ENCODE measurements at places on chromosomes 6 and 20.

DNA sequence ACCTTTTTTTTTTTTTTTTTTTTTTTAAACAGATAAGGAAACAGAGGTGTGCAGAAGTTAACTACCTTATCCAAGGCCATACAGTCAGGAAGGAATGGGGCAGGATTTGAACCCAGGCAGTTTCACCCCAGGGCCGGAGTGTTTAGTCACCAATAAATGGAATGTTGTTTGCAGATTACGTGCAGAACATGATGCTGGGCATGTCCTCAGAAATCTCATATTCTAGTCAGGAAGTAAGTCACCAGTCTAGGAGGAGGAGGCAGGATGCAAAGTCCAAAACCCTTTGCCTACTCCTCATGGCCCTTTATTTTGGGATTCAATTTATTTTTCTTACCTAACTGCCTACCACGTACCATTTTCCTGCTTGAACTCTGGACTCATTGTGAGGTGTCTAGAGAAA, 57.1 kb upstream of the LRRC1 start:
- DNase-seq: no peak

DNA sequence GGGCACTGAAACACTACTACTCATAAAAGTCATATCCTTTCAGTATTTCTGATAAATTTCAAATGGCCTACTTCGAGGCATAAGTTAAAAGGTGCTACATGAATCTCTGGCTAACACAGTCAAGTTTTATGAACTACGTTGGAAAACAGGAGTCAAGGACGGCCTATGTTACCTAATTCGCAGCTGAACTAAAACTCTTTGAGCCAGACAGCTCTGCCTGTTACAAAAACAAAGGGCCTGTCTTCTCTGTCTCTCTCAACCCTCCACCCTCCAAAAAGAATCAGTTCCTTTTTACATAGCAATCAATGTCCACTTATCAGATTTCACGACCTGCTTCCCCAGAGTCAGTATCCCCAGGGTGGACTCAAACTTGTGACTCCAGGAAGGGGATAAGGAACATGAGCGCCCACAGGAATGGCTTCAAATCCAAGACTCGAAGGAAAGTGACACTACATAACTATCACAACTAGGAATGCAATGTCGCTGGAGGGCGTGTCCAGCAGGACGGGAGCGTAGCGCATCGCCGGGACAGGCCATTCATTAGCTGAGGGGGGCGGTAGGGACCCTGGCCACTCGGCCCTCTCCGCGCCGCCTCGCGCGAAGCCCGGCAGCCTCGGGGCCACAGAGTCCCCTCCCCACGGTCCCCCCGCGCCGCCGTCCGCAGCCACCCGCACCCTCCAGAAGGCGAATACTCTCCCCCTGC, 591 bp downstream of the IBTK start:
- DNase-seq: peak; percentile 62

GRCh38 chr6:24838081-24838480, 39.4 kb upstream of the ARMH2 start:
- DNase-seq: no peak

GRCh38 chr6:44668391-44668930, 281.0 kb downstream of the CDC5L start:
- DNase-seq: no peak

- DNase-seq: no peak
These were observed 28.6 kb upstream of the GPR6 start for GRCh38 chr6:109949281-109950065.

DNA sequence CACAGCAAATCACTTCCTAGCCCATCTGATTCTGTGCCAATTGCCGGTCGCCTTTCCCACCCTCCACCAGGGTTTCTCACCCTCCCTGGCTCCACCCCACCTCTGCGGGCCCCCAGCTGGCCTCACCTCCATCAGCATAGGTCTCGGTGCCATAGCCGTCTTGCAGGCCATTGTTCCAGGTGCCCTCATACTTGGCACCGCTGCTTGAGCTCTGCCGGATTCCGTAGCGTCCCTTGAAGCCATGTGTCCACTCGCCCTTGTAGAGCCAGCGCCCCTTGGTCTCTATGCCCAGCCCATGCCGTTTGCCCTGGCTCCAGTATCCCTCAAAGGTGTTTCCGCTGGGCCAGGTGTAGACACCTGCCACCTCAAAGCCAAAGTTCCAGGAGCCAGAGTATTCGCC, 787 bp downstream of the JPH2 start:
- no peak for DNase-seq

GRCh38 chr6:81606965-81607381, 145.5 kb downstream of the TENT5A start:
- DNase-seq: peak; percentile 90

- peak; percentile 71 for DNase-seq
These were observed 65.9 kb downstream of the PPP1R14C start for GRCh38 chr6:150208611-150209352.
